ENCODE measurements at places on chromosomes 6 and 20.

- no peak for DNase-seq
Observed at GRCh38 chr6:136669299-136669699, 119.1 kb upstream of the MAP7 start.

DNA sequence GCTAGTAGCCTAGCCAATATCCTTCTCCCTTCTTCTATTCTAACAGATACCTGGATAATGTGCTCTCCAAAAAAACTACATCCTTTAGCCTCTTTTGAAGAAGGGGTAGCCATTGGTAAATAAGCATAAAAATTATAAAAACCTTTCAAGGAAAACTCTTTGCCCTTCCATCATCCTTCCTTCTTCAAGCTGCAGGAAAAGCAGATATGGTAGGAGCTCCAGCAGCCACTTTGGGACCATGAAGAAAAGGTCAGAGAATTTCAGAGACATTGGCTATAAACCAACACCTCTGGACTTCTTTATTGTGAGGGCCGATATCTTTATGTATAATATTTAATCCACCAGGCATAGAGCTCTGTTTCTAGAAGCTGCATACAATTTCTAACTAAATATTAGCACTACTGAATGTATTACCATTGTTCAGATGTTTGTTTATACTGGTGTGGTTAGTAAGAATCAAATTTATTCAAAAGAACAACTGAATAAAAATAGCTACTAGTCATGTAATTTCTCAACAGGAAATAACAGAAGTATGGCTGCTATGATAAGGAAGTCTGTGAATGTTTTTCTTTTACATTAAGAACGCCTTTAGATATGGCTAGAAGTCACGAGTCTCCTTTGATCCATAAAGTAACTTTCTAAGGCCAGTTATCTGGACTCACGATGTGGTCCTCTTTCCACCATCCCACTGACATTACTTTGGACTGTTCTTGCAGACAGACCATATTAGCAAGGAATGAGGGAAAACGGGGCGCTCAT, 32.2 kb downstream of the MYLK4 start:
- DNase-seq: no peak

- no peak for DNase-seq
Observed at GRCh38 chr6:3405182-3405518, 51.7 kb downstream of the SLC22A23 start.

GRCh38 chr6:122736163-122736562, 43.4 kb upstream of the FABP7 start:
- DNase-seq: no peak

- no peak for DNase-seq
Observed at GRCh38 chr20:24547967-24548366, 78.5 kb downstream of the SYNDIG1 start.

- DNase-seq: no peak
Observed at GRCh38 chr6:72446430-72446829, 175.4 kb upstream of the KCNQ5 start.

- no peak for DNase-seq
Observed at GRCh38 chr20:16017656-16018055, 555.6 kb downstream of the KIF16B start.

DNA sequence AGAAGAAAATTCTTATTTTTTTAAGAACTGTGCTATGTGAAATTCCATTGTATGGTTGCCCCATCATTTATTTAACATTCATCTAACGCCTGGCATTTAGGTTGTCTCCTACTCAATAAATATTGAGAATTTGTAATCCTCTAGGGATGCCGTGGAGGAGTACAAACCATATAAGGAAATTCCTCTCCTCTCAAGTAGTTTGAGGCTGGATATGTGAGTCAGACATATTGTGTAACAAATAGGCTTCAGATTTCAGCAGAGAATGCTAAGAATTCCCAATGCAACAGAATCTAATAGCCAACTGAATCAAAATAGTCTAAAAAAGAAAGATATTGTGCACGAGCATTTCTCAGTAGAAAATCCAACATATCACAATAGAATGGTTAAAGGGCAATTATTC, 174.7 kb downstream of the OTOR start:
- no peak for DNase-seq

DNA sequence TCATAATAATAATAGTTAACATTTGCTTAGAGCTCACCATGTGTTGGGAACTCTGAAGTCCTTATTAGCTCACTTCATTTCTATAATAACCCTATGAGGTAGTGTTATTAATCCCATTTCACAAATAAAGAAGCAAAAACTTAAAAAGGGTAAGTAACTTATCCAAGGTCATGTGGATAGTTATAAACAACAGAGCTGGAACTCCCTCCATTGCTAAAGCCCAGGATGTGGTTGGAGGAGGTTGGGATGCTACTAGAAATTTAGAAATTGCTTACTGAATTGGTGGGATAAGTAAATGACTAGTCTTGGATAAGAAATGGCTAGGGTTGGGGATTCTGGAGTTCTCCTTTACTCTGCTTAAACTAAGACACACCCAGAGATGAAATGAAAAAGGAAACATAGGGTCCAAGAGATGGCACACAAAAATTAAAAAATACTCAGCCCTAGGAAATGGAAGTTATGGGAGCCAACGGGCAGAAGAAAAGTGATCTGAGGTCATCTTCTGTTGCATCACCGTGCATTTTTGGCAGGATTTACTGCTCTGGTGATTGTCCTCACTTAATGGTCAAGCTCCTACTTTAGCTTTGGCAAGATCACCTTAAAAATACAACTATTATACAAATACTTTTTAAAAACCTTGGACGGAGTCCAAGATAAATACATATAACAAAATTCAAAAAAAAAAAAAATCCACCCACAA, 7.7 kb upstream of the CLIC5 start:
- DNase-seq: no peak
